ENCODE measurements at places on chromosomes 6 and 20.

GRCh38 chr6:12944001-12944400 lies 227.4 kb downstream of the PHACTR1 start:
- no peak for DNase-seq

DNA sequence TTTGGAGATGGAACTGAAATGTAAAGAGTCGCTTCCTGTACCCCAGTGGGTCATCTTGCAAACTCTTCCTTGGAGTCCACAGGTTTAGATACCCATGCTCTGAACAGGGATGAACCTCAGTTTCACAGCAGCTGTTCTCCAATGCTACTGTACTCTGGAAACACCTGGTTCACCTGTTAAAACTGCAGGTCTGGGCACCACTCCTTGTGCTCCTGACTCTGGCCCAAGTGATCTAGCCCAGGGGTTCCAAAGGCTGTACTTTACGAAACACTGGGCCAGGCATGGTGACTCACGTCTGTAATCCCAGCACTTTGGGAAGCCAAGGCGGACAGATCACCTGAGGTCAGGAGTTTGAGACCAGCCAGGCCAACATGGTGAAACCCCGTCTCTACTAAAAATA lies 102.1 kb downstream of the ATP9A start:
- no peak for DNase-seq

DNA sequence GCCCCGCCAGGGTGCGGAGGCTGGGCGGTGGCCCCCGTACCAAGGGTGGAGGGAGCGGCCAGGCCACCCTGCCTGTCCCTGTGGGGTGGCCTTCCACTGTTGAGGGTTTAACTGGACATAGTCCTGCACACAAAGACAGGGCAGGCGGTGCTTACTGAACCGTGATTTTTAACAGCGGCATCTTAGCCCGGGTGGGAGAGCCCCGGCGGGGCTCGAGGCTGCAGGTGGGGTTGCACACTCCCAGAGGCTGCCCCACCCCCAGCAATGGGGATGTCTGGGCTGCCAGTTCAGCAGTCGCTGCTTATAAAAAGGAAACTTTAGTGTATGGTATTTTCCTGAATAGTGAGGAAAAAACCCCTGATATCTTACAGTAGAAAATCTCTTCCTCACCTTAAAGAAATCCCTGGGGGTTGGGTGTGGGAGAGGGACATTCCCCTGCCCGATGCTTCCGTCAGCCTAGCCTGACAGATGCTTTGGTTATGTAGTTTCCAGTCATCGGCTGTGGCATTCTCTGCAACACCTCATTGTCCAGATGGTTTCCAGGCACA lies 79.4 kb downstream of the IRF4 start:
- no peak for DNase-seq

GRCh38 chr20:50716518-50716917 lies 14.9 kb upstream of the PARD6B start:
- no peak for DNase-seq

DNA sequence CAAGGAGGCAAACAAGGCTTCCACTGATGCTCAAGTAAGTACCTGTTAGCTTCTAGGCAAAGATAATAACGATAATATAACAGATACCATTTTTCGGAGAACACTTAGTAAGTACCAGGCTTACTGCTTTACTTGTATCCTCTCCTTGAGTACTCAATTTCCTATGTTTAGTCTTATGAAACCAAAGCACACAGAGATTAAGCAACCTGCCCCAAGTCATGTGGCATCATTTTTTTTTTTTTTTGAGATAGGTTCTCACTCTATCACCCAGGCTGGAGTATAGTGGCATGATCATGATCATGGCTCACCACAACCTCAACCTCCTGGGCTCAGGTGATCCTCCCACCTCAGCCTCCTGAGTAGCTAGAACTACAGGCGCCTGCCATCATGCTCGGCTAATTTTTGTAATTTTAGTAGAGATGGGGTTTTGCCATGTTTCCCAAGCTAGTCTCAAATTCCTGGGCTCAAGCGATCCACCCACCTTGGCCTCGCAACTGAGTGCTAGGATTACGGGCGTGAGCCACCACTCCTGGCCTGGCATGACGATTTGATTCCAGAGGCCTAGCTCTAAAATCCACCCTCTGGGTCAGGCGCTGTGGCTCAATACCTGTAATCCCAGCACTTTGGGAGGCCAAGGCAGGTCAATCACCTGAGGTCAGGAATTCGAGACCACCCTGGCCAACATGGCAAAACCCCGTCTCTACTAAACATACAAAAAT lies 14.0 kb downstream of the SPAG4 start:
- DNase-seq = no peak

DNA sequence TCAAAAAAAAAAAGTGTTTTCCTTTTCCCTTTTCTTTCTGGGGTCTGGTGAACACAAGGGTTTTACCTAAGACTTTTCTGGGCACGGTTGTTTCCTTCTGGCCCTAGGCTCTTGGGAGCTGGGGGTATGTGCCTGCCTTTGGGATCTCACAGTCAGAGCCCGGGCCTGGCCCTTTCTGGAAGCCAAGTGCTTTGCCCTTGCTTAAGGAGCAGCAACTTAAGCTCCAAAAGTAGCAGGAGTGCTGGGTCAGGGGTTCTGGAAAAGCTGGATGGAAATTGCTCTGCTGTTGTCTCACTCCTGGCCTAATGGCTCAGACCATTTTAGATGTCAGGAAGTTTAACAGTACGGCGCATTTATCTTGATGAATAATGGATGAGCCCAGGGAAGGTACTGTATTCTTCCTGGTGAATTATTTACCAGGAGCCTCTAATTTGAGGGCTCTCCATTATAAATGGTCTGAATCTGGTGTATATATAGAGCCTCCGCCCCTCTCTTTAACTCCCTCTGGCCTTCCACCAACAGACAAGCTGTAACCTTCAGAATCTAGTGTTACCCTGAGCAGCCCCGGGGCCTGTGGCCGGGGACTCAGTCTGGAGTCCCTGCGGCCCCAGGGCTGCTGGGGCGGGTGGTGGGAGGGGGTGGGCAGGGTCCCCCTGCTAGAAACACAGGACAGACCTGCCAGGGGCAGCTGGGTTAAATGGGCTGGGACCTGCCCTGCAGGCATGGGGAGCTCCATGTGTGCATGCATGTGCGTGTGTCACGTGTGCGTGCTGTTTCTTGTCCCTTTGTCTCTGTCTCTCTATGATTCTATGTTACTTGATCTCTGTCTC lies 37.5 kb downstream of the PTK7 start:
- no peak for DNase-seq

- no peak for DNase-seq
Observed at GRCh38 chr6:166603043-166603690, 16.7 kb upstream of the RAMACL start.

GRCh38 chr6:43303751-43304331 lies 4.8 kb downstream of the CRIP3 start:
- DNase-seq = no peak
